Esophagus squamous epithelium (tissue), 5 donors: ENCODE measurements at places on chromosomes 1 and 21.

DNA sequence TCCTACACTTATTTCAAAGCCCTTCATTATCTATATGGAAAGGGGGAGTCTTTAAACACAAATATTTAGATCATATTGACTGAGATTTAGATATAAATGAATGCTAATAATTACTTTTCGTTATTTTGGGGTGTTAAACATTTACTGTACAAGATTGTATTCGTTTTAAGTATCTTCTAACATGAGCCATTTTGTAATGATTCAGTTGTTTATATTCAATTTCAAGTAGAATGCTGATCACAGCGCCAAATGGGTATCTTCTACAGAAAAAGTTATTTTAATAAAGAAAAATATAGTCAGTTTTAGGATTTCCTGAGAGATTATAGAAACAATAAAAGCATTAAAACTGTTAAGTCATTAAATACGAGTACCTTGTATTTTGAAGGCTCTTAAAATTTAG, 104.5 kb upstream of the HNRNPU start:
- H3K4me1 ChIP-seq = peaks cover 43% of the 10 kb centered on the region
- H3K36me3 ChIP-seq = no peaks in the 10 kb centered on the region
- DNase-seq = no peak
- peak overlapping the region; percentile 70 for H3K4me3 ChIP-seq

DNA sequence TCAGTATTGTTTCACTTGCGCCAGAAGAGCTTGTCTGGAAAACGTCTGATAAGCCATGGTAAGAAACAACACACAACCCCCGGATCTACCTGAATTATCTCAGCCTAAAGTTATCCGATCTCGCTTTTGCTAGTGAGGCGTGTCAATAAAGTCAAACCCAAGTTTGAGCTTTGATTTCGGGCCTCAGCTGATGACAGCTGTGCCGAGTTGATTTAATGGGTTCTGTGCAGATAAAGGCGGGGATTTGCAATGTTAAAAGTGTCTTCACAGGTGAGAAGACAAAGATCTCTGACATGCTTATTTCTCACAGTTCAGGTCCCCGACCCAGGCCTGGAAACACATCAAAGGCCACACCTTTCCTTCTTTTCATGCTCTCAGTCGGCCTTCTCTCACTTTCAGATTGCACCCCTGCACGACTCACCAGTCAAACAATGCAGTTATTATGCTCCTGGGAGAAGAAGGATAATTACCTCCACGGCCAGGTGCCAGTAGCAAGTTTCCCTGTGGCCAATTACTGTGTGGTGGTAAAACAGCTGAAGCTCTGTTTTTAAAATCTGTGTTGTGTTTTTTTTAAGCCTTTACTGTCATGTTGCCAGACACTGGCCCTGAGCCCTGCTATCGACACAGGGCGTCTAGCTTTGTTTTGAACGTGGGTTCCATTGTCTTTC, 245.3 kb upstream of the RUNX1 start:
- DNase-seq = no peak
- no peaks in the 10 kb centered on the region for H3K27me3 ChIP-seq
- H3K4me3 ChIP-seq = no peak overlapping the region
- peaks cover 16% of the 10 kb centered on the region for H3K4me1 ChIP-seq

DNA sequence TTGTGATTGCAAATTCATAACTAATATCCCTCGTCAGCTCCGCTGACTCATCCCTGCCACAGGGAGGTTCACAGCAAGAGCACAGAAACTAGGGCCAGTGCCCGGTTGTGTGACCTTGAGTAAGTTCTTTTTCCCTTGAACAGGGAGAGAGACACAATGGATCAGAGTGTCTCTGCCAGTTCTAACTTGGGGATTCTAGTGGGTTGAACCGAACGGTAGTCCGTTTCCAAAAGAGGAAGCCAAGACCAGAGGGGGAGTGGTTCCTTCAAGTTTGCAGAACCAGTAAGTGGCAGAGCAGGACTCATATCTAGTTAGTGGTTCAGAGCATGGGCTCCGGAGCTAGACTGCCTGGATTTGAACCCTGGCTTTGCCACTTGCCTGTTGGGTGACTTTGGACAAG, 4.9 kb upstream of the SHISA4 start:
- no peak overlapping the region for H3K4me3 ChIP-seq
- H3K27me3 ChIP-seq = no peaks in the 10 kb centered on the region
- peaks cover 32% of the 10 kb centered on the region for H3K4me1 ChIP-seq
- no peaks in the 10 kb centered on the region for H3K36me3 ChIP-seq
- no peak overlapping the region for H3K27ac ChIP-seq
- DNase-seq = no peak

- H3K27me3 ChIP-seq = no peaks in the 10 kb centered on the region
- no peaks in the 10 kb centered on the region for H3K36me3 ChIP-seq
- DNase-seq = no peak
Measured at GRCh38 chr1:53592521-53592982, 133.4 kb downstream of the DMRTB1 start.

GRCh38 chr1:116654351-116654750, 13.2 kb downstream of the IGSF3 start:
- no peaks in the 10 kb centered on the region for H3K27me3 ChIP-seq
- H3K27ac ChIP-seq = no peak overlapping the region
- peaks cover 32% of the 10 kb centered on the region for H3K4me1 ChIP-seq
- DNase-seq = no peak

DNA sequence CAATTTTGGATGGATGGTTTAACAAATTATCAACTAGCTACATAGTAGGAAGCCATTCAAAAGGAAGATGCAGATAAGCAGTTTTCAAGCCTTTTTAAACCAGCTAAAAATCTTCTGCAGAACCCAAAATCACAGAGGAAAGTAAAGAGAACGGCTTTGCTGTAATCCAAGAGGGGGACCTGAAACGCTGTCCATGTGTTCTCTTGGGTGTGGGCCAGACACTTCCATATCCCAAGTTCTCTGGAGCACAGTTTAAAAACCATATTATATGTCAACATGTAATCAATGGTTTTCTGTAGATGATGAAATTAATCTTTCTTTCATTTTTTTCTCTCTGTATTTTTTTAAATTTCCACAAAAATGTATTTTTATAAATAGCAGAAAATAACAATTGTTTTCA, 90.5 kb downstream of the SELENOF start:
- H3K27ac ChIP-seq = no peak overlapping the region
- H3K4me1 ChIP-seq = no peaks in the 10 kb centered on the region
- H3K36me3 ChIP-seq = no peaks in the 10 kb centered on the region
- no peak overlapping the region for H3K4me3 ChIP-seq

GRCh38 chr1:217895841-217896240, 264.7 kb downstream of the SPATA17 start:
- H3K4me1 ChIP-seq = no peaks in the 10 kb centered on the region
- H3K27me3 ChIP-seq = no peaks in the 10 kb centered on the region
- no peak overlapping the region for H3K4me3 ChIP-seq

- H3K27me3 ChIP-seq = no peaks in the 10 kb centered on the region
- H3K4me1 ChIP-seq = no peaks in the 10 kb centered on the region
- H3K4me3 ChIP-seq = no peak overlapping the region
- no peak for DNase-seq
- H3K36me3 ChIP-seq = no peaks in the 10 kb centered on the region
Measured at GRCh38 chr1:59687081-59687480, 127.7 kb upstream of the HOOK1 start.

- DNase-seq = no peak
- H3K36me3 ChIP-seq = peaks cover 25% of the 10 kb centered on the region
- H3K4me1 ChIP-seq = no peaks in the 10 kb centered on the region
- H3K27ac ChIP-seq = no peak overlapping the region
- H3K27me3 ChIP-seq = no peaks in the 10 kb centered on the region
Measured at GRCh38 chr1:46285730-46286477, 17.5 kb downstream of the LRRC41 start.

DNA sequence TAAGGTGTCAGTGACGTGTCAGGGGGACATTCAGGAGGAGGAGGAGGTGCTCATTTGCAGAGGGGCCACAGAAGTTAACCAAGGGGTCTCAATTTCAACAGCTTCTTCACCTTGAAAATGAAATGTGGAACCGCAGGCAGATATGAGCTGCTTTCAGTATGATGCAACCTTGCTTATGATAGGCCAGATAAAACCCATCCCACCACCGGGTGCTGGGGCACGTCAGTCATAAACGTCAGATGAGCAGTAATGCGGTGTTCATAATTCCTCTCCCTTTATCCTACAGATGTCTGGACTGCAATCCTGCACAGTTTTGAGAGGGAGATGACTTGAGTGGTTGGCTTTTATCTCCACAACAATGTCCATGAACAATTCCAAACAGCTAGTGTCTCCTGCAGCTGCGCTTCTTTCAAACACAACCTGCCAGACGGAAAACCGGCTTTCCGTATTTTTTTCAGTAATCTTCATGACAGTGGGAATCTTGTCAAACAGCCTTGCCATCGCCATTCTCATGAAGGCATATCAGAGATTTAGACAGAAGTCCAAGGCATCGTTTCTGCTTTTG, 1.7 kb downstream of the PTGFR start:
- H3K4me3 ChIP-seq = no peak overlapping the region
- H3K27me3 ChIP-seq = no peaks in the 10 kb centered on the region
- peaks cover 3% of the 10 kb centered on the region for H3K4me1 ChIP-seq
- no peaks in the 10 kb centered on the region for H3K36me3 ChIP-seq

DNA sequence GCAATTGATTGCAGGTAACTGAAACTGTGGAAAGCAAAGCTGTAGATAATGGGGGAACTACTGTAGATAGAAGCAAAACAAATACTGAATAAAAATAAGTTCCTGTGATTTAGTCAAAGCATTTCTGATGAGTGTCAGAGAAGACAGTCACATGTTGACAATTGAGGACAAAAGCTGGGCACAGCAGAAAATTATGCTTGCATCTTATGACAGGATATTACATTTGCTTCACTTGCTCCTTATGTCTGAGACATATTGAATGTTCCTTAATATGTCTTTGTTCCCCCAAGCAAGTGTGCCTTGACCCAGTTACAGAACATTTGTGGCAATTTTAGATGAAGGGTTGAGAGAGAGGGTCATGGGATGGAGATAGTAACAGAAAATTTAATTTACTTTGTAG, 526.0 kb upstream of the B3GALT2 start:
- no peak for DNase-seq
- no peaks in the 10 kb centered on the region for H3K4me1 ChIP-seq
- no peaks in the 10 kb centered on the region for H3K36me3 ChIP-seq
- no peak overlapping the region for H3K27ac ChIP-seq
- H3K4me3 ChIP-seq = no peak overlapping the region
- H3K27me3 ChIP-seq = no peaks in the 10 kb centered on the region

DNA sequence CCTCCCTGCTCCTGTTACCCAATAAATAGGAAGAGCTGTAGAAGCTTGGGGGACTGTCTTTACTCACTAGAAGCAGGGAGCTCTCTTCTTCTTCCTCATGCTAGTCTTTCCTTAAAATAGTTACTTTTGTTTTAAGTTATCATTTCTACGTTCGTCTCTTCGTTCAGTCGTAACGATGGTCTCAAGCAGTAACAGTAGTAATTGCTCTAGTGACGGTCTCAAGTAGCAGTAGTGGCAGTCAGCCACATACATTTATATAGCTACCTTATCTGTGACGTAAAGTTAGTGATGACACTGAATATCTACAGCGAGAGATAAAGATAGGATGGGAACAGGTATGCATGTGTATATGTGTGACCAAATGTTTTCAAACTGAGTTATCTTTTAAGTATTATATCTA, 15.4 kb upstream of the ERO1B start:
- peaks cover 12% of the 10 kb centered on the region for H3K4me1 ChIP-seq
- H3K4me3 ChIP-seq = no peak overlapping the region
- H3K27ac ChIP-seq = no peak overlapping the region
- DNase-seq = no peak
- H3K27me3 ChIP-seq = no peaks in the 10 kb centered on the region

- H3K27ac ChIP-seq = no peak overlapping the region
- H3K36me3 ChIP-seq = no peaks in the 10 kb centered on the region
- H3K4me3 ChIP-seq = no peak overlapping the region
- DNase-seq = no peak
Measured at GRCh38 chr1:87086120-87086519, 171.7 kb downstream of the HS2ST1 start.

GRCh38 chr1:224894915-224895314, 34.6 kb upstream of the DNAH14 start:
- H3K27ac ChIP-seq = no peak overlapping the region
- no peak overlapping the region for H3K4me3 ChIP-seq
- H3K36me3 ChIP-seq = no peaks in the 10 kb centered on the region

- no peak overlapping the region for H3K4me3 ChIP-seq
- H3K36me3 ChIP-seq = no peaks in the 10 kb centered on the region
Measured at GRCh38 chr1:231584117-231584516, 42.5 kb upstream of the DISC1 start.
